ENCODE measurements at places on chromosomes 11 and 22.

- no peak for DNase-seq
Observed at GRCh38 chr11:62792202-62792575, 383 bp upstream of the TMEM223 start.

DNA sequence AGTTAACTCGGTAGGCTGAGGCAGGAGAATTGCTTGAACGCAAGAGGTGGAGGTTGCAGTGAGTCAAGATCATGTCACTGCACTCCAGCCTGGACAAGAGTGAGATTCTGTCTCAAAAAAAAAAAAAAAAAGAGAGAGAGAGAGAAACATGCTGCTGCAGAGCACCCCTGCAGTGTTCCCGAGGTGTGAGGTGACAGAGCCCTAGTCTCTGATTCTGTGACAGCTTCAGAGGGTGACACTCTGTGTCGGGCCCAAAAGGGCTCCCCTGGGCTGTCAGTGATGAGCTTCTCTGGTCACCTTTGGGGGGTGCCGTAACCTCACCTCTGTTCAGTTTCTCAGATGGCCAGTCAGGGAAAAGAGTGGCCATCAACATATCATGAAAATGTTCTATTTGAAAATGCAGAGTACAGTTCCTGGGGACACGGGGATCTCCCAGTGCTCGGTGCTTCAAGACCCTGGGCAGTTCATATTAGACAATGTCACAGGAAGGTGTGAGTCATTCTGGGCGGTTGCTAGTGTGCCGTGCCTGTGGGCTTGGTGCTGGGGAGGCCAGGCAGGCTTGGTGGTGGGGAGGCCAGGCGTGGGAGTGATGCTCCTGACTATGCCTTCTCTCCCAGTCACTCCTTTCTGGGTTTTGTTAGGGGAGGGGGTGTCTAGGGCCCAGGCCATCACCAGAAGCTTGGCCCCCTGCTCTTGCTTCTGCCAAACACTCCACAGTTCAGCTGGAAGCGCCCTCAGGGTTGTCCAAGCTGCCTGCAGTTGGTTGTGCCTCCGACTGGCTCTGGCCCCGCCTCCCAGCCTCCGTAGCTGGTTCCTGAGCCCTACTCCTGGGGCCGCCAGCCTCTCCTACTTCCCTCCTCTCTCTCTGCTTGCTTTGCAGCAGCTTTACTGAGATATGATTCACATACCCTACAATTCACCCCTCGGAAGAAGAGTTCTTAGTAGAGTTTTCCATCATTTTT is 52.5 kb upstream of the CLDN5 start:
- DNase-seq: no peak

- no peak for DNase-seq
Observed at GRCh38 chr11:65774525-65775306, 6.1 kb downstream of the AP5B1 start.

DNA sequence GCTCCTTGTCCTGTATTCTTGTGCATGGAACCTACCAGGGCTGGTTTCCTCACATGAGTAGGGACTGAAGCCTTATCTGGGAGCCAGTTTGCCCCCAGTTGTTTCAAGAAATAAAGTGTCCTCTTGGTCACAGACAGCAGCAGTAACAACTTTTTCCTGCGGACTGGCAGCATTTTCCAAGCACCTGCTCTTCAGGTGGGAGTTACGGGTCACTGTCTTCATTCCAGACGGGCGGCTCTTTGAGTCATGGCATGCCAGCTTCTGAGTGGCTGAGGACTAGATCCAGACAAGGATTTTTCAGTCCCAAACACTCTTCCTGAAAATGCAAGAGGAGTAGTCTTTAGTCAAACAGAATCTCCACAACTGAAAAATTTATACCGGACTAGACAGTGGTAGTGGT is 2.7 kb upstream of the CD44 start:
- DNase-seq: no peak

DNA sequence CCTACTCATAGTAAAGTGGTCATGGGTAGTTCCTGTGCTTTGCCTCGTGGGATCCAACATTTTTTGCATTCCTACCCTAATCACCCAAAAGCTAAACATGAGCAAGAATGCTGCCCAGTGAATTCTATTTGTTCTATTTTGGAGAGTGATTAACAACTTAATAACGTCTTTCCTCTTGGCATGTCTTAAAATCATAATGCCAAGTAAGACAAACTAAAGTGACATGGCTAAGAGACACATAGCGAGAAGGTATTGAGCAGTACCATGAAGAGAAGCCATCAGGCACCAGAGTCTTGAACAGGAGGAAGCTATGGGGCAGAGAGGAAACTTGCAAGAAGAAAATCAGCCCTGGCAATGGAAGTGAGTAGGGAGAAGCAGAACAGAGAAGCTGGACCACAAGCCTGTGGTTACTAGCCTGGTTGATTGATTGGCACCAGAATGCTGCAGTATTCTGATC is 32.0 kb downstream of the EXPH5 start:
- DNase-seq: no peak

- peak; percentile 48 for DNase-seq
Observed at GRCh38 chr22:41603873-41604332, 14.3 kb upstream of the PMM1 start.

DNA sequence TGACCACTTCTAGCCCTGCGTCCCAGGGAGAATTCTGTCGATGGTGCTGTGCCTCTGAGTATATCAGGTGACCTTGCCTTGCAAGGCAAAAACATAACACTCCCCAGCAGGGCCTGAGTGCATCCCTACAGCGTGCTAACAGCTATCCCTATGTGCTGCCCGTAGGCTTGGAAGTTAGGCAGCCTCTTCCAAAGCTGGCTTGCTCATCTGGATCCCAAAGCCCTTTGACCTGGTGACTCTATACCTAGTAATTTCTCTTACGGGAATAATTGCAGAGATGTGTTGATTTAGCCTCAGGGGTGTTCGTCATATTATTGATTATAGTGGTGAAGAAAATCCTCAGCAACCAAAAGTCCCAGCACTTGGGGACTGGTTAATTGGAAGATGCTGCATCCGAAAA is 32.6 kb upstream of the CRYBB3 start:
- DNase-seq: no peak

GRCh38 chr11:11782532-11783110 is 59.2 kb upstream of the USP47 start:
- DNase-seq: no peak

DNA sequence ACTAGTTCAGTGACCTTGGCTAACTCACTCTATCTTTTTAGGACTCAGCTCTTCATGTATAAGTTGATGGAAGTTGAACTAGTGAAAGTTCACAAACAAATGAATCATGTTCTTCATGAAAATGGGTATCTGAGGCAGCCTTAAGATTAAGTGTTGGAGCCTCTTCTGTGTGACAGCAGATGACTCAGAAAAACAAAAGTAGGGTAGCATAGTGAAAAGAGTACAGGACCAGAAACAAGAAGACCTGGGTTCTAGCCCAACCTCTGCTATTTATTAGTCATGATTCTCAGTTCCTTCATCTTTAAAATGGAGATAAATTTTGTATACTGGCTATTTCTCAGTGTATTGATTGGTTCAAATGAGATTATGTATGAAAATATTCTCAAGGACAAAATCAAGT is 60.2 kb downstream of the USP35 start:
- no peak for DNase-seq

- DNase-seq: no peak
Observed at GRCh38 chr11:30434901-30435300, 112.0 kb downstream of the ARL14EP start.

DNA sequence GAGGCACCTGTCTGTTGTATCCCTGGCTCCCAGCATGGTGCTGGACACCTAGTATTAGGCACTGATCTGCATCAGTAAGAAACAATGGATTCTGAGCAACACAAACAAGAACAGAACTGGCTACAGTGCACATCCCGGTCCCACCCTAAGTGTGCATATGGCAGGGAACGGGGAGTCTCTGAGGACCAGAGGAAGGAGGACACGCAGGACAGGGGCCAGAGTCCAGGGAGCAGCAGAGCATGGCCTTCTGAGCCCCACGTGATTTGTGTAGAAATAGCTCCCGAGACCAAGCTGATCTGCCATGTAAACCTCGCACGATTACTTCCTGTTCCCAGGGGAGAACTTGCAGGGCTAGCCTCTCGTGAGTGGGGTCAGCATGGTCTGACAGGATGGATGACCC is 12.7 kb upstream of the SNX32 start:
- no peak for DNase-seq

GRCh38 chr22:46968848-46969247 is 206.4 kb downstream of the TBC1D22A start:
- DNase-seq: no peak

- DNase-seq: no peak
Observed at GRCh38 chr11:78078218-78079167, 1.2 kb downstream of the NDUFC2 start.

GRCh38 chr22:36331912-36332622 is 55.7 kb downstream of the MYH9 start:
- peak; percentile 40 for DNase-seq

- no peak for DNase-seq
Observed at GRCh38 chr11:112534208-112534607, 273.5 kb upstream of the PLET1 start.

DNA sequence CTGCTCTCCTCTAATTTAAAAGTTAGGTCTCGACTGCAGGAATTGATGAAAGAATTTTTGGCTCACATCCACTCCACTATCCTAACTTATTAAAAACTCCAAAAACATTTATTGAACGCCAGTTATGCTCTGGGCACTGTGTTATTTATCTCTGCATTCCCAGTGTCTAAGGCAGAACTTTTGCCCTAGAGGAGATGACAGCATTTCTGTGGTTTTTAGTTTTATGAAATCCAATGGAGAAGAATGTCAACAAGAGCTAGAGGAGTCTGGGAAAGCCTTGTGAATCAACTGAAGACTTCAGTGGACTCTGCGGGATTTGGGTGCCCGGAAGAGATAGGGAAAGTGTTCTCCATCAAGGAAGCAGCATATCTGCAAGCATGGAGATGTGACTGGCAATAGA is 217.0 kb upstream of the PGR start:
- DNase-seq: no peak

- no peak for DNase-seq
Observed at GRCh38 chr11:107785401-107785800, 73.2 kb downstream of the SLC35F2 start.

- DNase-seq: no peak
Observed at GRCh38 chr22:21963286-21963685, 10.6 kb upstream of the PPM1F start.

- no peak for DNase-seq
Observed at GRCh38 chr11:106276859-106277436, 199.5 kb downstream of the AASDHPPT start.

GRCh38 chr11:18523084-18523483 is 3.7 kb downstream of the TSG101 start:
- DNase-seq: no peak

- DNase-seq: no peak
Observed at GRCh38 chr22:43351966-43352345, 8.8 kb upstream of the SCUBE1 start.

DNA sequence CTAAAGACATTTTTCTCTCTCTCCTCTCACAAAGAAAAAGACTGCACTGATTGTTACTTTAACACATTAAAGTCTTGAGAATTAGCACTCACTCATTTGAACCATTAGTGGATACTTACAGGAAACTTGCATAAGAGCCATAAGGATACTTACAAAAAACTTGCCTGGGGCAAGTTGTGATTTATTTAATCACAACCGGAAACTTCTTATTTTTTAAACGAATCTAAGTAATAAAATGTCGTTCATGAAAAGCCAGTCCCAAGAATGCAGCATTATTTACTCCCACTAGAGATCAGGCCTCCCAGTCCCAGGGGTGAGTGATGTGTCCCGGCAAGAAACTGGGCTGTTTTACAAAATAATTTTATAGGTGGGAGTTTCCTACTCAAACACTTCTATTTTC is 59.3 kb upstream of the TTC12 start:
- no peak for DNase-seq

GRCh38 chr22:20264614-20265452 is 3.3 kb downstream of the RTN4R start:
- no peak for DNase-seq

DNA sequence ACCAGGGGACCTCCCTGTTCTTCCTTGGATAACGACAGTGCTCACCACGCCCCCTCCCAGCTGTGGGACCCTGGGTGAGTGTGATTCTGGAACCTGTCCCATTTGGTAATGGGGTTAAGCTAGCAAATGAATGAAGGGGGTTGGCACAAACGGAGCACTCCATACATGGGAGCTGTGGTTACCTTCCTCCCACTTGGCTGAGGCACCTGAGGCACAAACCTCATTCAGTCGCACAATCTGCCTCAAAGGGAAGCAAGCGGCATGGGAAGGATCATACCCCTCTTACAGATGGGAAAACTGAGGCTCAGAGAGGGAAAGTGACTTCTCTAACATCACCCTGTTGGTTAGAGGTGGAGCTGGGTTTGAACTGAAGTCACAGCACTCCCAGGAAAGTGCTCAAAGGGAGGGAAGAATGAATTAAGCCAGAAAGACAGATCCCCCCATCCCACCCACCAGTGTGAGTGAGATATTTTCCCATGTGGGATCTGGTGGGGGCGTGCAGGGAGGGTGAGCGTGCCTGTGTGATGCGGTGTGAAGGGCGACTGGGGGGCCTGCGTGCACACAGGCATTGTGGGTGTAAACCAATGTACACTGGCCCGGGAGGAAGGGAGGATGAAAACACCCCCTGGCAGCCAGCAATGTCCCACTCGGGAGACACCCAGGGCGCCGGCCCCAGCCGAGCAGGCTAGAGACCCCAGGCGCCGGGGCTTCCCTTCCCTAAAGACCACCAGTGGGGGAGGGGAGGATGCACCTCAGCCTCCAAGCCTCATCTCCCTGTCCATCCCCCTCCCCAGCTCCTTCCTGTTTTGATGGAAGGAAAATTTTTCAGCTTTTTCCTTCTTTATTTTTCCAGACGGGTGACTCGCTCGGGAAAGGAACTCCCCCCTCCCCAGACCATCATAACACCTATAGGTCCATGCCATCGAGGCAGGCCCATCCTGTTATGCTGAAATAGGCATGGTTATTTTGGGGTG is 8.0 kb upstream of the PDGFB start:
- no peak for DNase-seq

DNA sequence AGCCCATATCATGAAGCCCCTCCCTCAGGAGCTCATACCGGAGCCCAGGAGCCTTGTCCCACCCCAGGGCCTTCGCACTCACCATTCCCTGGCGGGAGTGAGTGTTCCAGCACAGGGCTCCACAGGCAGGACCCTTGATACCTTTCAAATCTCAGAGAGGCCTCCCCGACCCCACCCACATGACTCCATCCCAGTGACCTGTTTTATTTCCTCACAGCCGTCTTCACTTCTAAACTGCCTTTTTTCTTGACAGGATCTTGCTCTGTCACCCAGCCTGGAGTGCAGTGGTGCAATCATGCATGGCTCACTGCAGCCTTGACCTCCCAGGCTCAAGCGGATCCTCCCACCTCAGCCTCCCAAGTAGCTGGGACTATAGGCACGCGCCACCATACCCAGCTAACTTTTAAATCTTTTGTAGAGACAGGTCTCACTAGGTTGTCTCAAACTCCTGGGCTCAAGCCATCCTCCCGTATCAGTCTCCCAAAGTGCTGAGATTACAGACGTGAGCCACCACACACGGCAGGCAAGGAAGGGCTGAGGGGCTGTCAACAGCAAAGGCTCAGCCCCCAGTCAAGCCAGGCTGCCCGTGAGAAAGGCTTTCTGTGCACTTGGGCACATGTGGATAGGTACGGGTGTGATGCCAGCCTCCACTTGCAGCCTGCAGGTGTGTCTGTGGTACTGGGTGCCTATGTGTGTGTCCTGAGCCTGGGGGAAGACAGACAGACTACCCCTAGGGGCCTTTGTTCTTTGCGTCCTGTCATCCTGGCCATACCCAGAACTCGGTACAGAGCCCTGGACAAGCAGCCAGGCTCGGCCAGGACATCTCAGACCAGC is 9.3 kb downstream of the RPL3 start:
- DNase-seq: no peak

GRCh38 chr22:37442537-37442936 is 15.3 kb upstream of the ELFN2 start:
- DNase-seq: no peak

- no peak for DNase-seq
Observed at GRCh38 chr11:95248666-95249467, 17.9 kb upstream of the SESN3 start.
